AG04449 (cell line): ENCODE measurements at places on chromosomes 16 and 17.

DNA sequence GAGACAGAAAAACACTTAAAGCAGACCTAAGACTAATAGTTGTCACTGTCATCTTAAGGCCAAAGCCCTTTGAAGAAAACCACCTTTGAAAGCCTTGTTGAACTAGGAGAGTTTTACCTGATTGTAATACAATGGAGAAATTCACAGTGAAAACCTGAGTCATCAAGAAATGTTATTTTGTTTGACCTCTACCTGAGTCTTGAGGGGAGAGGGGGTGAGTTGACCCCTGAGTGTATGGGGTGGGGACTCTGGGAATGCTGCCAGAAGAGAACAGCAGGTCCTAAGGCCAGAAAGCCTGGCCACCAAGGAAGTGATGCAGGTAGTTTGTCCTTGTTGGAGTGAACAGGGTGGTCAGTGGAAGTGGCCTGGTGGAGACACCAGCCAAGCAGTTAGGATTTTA is 204.3 kb downstream of the SPECC1 start:
- no peak for DNase-seq

GRCh38 chr17:68222606-68223005 is 25.2 kb upstream of the AMZ2 start:
- DNase-seq, result no peak

- no peak for DNase-seq
These were observed 5.9 kb downstream of the SUPT6H start for GRCh38 chr17:28667870-28668269.

DNA sequence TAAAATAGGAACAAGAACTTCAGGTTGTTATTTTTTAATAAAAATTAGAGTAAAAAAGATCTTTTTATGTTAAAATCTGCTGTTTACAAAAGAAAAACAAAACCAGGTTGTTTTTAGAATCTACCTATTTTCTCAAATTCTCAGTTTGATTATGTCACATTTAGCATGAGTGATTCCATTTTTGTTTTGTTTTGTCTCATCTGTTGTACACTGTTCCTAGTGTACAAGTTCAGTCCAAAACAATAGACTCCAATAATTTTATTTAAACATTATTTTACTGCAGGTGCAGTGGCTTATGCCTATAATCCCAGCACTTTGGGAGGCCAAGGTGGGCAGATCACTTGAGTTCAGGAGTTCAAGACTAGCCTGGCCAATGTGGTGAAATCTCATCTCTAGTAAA is 2142.7 kb downstream of the TP53TG3F start:
- no peak for DNase-seq

DNA sequence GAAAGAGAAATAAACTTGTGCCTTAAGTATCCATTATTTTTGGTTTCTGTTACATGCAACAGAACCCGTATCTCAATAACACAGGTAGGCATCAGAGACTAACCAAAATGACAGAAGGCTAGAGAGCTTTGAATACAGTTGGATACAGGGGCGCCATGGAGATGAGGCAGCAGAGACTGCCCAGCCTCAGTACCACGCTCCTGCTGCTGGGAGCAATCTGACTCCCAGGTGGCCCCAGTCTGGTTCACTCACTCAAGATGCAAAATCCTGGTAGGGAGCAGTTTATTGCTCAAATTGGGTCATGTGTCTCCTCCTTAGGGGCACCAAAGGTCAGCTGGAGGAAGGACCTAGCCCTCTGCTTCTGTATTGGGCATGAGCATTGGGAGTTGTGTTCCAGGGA is 218.9 kb downstream of the USP22 start:
- no peak for DNase-seq

DNA sequence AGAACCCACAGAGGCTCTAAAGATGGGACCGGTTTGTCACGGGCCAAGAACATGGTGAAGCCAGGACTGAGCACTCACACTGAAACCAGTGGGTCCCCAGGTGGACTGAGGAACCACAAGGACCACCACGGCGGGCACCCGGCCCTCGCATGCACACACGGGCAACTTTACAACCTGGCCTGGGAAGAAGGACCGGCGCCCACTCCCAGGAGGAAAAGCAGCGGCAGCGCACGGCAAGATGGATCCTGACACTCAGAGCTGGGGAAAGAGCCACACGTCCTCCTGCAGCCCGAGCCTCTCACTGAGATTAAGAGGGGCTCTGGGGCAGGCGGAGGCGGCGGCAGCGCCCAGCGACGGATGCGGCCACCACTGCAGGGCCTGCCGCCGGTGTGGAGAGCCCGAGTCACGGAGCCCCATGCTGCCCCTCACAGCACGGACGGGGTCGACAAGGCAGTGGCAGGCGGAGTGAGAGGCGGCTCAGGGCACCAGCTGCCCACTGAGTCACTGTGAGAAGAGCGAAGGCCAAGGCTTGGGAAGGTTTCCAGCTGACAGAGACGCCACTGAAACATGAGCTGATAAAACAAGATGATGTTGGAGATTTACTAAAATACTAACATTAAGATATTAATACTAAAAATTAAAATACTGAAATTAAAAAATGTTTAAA is 118.3 kb downstream of the ANKRD11 start:
- no peak for DNase-seq

GRCh38 chr16:25895380-25895779 is 203.6 kb downstream of the HS3ST4 start:
- no peak for DNase-seq

GRCh38 chr16:86019446-86020047 is 120.6 kb downstream of the IRF8 start:
- no peak for DNase-seq

DNA sequence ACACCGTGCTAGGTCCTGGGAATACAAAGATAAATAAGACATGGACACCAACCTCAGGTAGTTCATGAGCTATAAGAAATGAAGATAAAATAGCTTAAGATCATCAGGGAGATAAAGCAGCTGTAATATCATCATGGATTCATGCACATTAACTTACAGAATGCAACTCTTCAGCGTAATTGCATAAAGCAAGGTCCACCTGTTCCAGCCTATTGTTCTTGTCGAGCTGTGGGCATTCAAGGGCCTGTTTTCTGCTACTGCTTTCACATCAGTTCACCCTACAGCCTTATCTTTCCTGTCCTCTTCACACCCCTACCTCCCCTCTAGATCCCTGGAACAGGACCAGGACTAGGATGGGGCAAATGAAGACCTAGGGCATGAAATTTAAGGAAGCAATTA is 133.9 kb downstream of the SPACA3 start:
- DNase-seq, result no peak

GRCh38 chr17:47719411-47720152 is 13.5 kb upstream of the TBX21 start:
- peak; percentile 21 for DNase-seq

- DNase-seq, result no peak
These were observed 48.1 kb downstream of the BEAN1 start for GRCh38 chr16:66475232-66475631.

DNA sequence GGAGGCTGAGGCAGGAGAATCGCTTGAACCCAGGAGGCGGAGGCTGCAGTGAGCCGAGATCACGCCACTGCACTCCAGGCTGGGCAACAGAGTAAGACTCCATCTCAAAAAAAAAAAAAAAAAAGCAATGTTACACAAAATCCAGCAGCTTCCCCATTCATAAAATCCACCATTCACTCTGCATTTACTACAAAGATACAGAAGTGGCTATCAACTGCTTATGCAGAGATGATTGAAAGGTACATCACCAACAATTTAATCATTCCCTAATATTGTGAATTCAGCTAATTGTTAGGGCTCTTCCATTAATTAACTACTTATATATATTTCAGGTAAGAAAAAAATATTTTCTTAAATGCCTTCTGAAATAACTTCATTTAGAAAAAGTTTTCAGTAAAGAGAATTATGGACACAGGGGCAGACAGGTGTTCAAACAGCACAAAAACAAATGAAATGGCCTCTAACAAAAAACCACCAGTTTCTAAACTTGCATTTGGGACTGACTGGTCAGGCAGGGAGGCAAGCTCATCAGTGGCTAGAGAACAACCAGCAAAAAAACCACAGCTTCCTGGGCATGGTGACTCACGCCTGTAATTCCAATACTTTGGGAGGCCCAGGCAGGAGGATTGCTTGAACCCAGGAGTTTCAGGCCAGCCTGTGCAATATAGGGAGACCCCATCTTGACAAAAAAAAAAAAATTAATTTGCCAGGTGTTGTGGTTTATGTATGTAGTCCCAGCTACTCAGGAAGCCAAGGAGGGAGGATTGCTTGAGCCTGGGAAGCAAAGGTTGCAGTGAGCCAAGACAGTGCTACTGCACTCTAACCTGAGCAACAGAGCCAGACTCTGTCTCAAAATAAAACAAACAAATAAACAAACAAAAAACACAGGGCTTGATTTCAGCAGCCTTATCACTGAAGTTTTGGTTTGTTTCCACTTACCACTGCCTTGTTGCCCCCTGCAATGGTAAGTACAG is 26.3 kb downstream of the ERN1 start:
- DNase-seq, result no peak

GRCh38 chr17:4944163-4944553 is 4.1 kb downstream of the RNF167 start:
- DNase-seq, result no peak

GRCh38 chr16:65235339-65236177 is 113.7 kb upstream of the CDH11 start:
- no peak for DNase-seq
